Stimulated activated CD4-positive, alpha-beta T cell treated with anti-CD3 and anti-CD28 coated beads, Interleukin-4, amount 100 ng/mL, for 48 hours (primary cell): ENCODE measurements at places on chromosomes 7 and 10.

GRCh38 chr7:16916738-16917137 is 35.0 kb upstream of the AGR3 start:
- no peak for DNase-seq

DNA sequence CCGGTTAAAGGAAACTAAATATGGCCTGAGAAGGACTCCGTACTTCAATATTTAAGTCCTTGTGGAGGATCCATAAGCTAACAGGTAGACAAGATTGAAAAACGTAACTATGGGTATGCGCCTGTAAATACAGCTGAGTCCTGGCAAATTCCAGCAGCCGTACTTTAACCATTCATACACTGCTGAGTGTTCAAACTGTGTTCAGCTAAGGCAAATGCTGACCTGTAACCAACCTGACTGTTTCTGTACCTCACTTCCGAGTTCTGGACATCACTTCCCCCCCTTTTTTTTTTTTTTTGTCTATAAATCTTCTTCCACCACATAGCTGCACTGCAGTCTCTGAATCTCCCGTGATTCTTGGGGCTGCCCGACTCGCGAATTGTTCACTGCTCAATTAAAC is 69.1 kb downstream of the SRPK2 start:
- DNase-seq: no peak

GRCh38 chr7:77823787-77824186 is 25.2 kb downstream of the PHTF2 start:
- DNase-seq: no peak

DNA sequence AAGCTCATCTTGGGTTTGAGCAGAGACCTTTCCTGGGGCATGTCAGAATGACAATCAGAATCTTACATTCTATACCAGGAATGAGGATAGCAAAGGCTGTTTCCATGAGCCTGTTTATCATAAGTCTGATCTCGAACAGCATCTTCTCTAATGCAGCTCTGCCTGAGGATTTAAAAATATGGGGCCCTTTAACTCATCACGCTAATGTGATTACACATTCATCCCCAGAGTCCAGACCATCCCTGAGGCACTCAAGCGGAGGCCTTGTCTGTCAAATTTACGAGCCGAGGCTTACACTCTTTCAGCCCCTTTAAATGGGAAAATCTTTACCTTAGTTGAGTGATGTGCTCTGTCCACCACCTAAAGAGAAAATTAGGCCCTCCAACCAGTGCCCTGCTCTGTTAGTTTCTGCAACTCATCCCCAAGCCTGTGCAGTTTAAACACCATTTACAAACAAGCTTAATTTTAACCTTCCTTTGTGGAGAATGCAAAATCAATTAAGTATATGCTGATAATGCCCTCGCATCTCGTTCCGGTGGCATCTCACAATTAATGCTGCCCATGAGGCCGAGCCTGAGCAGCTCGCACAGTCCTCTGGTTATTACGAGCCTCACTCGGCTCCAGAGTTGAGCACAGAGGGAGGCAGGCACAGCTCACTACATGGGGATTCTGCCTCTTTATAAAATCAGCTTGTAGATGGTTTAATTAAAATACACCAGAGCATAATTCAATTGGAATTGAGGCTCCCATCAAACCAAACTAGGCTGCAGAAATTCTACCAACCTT is 16.0 kb downstream of the CHST15 start:
- no peak for DNase-seq

- DNase-seq: no peak
Measured at GRCh38 chr7:142771353-142771723, 568 bp downstream of the PRSS2 start.
